ENCODE measurements at places on chromosomes 2 and 18.
A peak's percentile ranks its signal among the peaks of the same experiment; 100 is the strongest.

GRCh38 chr18:65975536-65975935 lies 224.7 kb downstream of the CDH7 start:
- no peaks in the 10 kb centered on the region for H3K27me3 ChIP-seq
- H3K4me3 ChIP-seq: no peak overlapping the region
- no peak for DNase-seq
- H3K36me3 ChIP-seq: no peaks in the 10 kb centered on the region
- H3K4me1 ChIP-seq: no peaks in the 10 kb centered on the region

GRCh38 chr2:230910546-230911177 lies 14.4 kb downstream of the GPR55 start:
- H3K4me3 ChIP-seq: no peak overlapping the region
- H3K36me3 ChIP-seq: peaks cover 10% of the 10 kb centered on the region
- peaks cover 7% of the 10 kb centered on the region for H3K27me3 ChIP-seq
- peaks cover 24% of the 10 kb centered on the region for H3K4me1 ChIP-seq
- no peak overlapping the region for H3K27ac ChIP-seq

DNA sequence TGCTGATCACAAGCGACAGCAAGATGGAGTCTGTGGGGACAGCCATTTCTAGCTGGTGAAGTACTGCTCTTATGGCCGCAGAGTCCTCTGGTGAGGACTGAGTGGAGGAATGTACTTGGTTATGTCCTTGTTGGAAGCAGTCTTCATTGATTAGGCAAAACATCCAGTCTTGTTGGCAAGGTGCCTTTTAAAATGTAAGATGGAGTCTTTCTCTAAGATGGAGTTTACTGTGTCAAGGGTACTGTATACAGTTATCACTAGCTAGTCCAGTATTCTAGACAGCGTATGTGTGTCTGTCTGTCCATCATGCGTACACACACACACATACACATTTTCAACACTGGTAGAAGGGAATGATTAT lies 74.8 kb downstream of the NPAS2 start:
- H3K4me1 ChIP-seq: no peaks in the 10 kb centered on the region
- no peaks in the 10 kb centered on the region for H3K27me3 ChIP-seq
- H3K4me3 ChIP-seq: no peak overlapping the region
- H3K27ac ChIP-seq: no peak overlapping the region
- no peaks in the 10 kb centered on the region for H3K36me3 ChIP-seq
- no peak for DNase-seq

- no peaks in the 10 kb centered on the region for H3K4me1 ChIP-seq
- H3K4me3 ChIP-seq: no peak overlapping the region
- no peak overlapping the region for H3K27ac ChIP-seq
- H3K27me3 ChIP-seq: no peaks in the 10 kb centered on the region
- DNase-seq: no peak
Observed at GRCh38 chr18:72674710-72675109, 130.6 kb upstream of the CBLN2 start.

DNA sequence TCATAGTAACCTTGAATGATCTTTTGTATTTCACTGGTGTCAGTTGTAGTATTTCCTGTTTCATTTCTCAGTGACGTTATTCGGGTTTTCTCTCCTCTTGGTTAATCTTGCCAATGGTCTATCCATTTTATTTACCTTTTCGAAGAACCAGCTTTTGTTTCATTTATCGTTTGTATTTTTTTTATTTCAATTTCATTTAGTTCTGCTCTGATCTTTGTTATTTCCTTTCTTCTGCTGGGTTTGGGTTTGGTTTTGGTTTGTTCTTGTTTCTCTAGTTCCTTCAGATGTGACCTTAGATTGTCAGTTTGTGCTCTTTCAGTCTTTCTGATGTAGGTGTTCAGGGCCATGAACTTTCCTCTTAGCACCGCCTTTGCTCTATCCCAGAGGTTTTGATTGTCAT lies 36.7 kb downstream of the SP140 start:
- H3K36me3 ChIP-seq: peaks cover 81% of the 10 kb centered on the region
- H3K4me1 ChIP-seq: peaks cover 68% of the 10 kb centered on the region
- peak; percentile 29 for DNase-seq
- peak overlapping the region; percentile 88 for H3K27ac ChIP-seq
- H3K27me3 ChIP-seq: no peaks in the 10 kb centered on the region

- no peak overlapping the region for H3K4me3 ChIP-seq
- no peak overlapping the region for H3K27ac ChIP-seq
- H3K27me3 ChIP-seq: peaks cover 11% of the 10 kb centered on the region
- no peaks in the 10 kb centered on the region for H3K4me1 ChIP-seq
Observed at GRCh38 chr2:236743039-236743920, 173.7 kb downstream of the ACKR3 start.

- no peak overlapping the region for H3K27ac ChIP-seq
- H3K4me3 ChIP-seq: no peak overlapping the region
- H3K4me1 ChIP-seq: no peaks in the 10 kb centered on the region
- no peak for DNase-seq
- H3K36me3 ChIP-seq: no peaks in the 10 kb centered on the region
Observed at GRCh38 chr18:10838553-10838952, 310.8 kb downstream of the PIEZO2 start.

DNA sequence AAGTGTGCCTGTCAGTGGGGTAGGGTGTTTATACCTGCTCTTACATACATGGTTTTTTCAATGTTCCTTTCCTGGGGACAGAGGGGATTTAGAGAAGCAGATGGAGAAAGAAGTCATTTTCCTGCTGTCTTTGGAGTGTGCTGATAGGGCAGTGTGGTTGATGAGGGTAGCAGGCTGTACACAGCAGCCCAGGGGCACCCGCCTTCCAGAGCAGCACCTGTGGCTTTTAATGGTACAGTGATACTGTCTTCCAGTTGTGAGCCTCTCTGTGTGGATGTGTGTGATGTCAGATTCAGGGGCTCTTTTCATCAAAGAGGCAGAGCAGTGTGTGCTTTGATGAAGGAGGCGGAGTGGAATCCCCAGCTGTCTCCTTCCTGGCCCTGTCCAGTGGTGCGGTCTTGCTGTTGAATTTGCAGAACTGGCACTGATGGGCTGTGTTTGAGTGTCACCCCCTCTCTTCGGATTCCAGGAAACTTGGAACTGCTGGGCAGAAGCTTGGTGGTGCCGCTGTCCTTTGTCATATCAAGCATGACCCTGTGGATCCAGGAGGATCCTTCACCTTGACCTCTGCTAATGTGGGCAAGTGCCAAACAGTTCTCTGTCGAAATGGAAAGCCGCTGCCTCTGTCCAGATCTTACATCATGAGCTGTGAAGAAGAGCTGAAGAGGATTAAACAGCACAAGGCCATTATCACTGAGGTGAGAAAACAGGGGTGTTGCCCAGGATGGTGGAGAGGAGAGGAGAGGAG lies 259.8 kb downstream of the PHLPP1 start:
- no peak overlapping the region for H3K27ac ChIP-seq
- H3K36me3 ChIP-seq: no peaks in the 10 kb centered on the region
- no peaks in the 10 kb centered on the region for H3K27me3 ChIP-seq
- no peak for DNase-seq
- no peak overlapping the region for H3K4me3 ChIP-seq
